ENCODE measurements at places on chromosomes 4 and X. TPM values are rescaled to one million over a fixed set of nuclear protein-coding genes. Genes with fewer than 3 reads are reported as not detected.

The FAM50A gene
- 65.1 TPM for total RNA-seq

DNA sequence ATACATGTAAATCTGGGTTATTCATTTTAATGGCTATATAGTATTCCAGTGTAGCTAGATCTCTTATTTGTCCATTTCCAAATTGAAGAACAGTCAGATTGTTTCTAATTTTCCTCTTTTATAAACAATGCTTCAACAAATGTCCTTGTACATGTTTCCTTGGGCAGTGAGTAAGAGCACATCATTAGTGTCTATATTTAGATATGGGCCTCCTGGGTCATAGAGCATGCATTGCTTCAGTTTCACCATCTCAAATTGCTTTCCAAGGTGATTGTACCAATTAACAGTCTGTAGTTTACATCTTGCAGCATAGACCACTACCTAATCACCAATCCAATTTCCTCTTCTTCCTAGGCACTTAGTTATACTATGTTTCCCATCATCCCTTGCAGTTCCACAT lies 13.4 kb downstream of the PHKA2 start:
- no peak for DNase-seq

GRCh38 chr4:122163767-122164166 lies 11.6 kb downstream of the BLTP1 start:
- peak; percentile 50 for DNase-seq

DNA sequence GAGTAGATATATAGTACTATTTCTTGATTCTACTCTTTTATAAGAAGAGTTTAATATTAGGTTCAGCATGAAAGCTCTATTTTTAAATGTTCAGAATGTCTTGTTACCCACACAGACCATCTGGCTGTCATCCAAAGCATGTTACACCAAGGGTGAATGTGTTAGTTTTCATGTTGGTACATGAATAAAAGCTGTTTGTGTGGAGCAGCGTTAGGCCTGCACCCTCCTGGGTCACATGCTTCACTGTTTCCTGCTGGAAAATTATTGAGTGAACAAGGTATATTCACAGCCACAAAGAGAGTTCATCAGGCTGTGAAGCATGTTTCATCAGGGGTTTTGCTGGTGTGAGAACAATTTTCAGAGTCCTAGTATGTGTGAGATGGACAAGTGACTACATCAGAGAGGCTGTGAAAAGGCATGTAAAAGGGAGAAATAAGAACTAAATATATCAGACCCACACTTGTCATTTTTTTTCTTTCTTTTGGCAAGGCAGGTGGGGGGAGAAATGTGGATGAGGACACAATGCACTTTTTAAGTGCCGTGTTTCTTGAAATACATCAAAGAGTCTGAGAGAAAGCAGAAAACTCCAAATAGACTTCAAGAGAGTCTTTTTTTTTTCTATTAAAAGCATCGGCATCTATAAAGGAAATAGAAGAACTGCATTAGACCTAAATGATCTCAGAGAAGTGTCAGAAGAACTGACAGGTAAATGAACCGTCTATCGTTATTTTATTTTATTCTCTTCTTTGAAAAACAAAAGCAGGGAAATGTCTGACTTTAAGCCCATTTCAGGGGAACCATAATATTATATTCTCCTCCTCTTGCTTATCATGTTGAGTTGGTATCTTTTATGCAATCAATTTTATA lies 2429.7 kb downstream of the PCDH7 start:
- DNase-seq: no peak

DNA sequence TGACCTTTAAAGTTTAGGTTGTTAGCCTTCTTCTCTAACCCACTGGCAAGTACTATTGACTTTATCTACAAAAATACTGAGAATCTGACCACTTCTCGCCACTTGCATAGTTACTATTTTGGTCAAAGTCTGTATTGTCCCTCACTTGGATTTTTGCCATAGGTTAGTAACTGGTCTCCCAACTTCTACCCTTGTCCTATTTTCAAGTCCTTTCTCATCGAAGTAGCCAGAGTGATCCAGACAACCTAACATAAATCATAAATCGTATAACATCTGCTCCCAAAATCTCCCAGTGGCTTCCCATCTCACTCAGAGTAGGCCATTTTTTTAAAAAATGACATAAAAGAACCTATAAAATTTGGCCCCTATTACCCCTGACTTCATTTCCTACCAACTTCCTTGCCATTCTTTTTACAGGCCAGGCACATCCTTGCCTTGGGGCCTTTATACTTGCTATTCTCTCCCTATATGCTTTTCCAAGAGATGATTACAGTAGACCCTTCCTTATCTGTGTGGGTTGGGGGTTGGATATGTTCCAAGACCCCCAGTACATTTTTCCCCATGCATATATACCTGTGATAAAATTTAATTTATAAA lies 29.0 kb downstream of the WDFY3 start:
- DNase-seq: no peak

DNA sequence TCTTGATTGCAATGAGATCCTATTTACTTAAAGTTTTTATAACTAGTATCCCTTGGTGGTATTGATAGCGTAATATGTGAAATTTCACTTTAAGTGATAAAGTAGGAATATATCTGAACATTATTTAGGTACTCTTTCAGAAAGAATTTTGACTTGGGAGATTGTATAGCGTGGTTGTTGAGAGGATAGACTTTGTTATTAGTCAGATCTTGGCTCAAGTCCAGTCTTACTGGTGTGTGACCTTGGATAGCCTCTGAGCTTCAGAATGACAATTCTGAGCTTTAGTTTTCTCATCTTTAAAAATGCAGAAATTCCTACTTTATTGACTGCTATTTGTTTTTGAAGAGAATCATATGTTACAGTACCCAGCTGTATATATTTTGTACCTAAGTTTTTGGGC lies 32.6 kb downstream of the DCK start:
- peak; percentile 29 for DNase-seq

DNA sequence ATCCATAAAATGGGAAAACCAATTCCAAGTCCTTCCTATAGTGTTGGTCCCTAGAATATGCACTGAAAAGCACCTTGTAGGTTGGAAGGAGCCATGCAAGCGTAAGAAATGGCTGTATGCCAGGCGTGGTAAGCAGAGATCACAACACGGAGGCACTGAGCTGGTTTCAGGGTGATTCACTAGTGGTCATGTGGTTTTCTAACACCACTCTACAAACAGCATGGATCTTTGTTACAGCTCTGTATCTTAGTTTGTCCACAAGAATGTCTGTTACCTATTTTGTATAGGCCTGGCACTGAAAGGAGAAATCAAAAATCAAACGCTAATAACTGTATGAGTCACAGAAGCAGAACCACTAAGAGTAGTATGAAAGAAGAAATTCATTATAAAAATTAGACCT lies 71.9 kb downstream of the MAGEB17 start:
- DNase-seq: no peak

DNA sequence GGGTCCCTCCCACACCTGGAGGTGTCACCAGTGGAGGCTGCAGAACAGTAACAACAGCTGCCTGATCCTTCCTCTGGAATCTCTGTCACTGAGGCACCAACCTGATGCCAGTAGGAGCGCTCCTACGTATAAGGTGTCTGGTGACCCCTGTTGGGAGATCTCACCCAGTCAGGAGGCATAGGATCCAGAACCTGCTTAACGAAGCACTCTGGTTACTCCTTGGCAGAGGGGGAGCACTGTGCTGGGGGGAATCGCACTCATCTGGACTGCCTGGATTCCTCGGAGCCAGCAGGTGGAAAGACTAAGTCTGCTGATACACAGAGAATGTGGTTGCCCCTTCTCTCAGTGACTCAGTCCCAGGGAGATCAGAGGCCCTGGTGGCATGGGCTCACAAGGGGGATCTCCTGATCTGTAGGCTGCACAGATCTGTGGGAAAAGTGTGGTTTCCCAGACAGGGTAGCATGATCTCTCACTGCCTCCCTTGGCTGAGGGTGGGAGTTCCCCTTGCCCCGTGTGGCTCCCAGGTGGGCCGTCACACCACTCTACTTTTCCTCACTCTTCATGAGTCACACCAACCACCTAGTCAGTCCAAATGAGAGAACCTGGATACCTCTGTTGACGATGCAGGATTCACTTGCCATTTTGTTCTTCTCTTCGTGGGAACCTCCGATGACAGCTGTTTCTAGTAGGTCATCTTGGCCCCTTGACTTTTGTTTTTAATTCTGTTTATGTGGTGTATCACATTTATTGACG lies 305.9 kb downstream of the IDS start:
- DNase-seq: no peak

DNA sequence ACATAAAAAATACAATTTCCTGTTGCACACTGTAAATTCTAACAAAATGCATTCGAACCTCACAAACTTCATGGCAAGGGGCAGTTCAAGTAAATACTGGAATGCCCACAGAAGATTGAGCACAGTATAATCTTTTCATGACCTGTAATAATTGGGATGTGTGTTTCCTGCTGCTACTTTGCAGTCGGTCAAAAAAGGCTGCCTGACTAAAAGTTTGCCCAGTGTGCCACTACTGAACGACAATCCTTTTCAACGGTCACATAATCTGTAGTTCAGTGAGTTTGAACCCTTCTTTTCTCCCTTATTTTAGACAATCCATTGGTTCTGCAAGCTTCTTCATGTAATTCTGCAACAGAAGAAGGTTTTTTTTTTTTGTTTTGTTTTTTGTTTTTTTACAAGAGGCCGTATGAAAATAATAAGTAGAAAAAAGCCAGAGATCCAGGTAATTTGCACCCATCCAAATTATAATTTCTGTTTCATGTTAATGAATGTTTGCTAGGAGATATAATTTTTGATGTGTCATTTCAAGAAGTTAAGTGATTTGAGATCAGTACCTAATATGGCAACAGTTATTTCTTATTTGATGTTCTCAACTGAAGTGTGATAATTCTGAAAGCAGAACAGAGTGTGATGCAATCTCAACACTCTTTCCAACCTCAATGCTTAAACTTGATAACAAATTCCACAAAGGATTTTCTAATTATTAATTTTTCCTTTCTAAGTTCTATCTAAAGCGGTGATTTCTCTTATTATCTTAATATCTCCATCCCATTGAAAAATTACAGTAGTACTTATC lies 237.6 kb downstream of the FSTL5 start:
- DNase-seq: no peak

DNA sequence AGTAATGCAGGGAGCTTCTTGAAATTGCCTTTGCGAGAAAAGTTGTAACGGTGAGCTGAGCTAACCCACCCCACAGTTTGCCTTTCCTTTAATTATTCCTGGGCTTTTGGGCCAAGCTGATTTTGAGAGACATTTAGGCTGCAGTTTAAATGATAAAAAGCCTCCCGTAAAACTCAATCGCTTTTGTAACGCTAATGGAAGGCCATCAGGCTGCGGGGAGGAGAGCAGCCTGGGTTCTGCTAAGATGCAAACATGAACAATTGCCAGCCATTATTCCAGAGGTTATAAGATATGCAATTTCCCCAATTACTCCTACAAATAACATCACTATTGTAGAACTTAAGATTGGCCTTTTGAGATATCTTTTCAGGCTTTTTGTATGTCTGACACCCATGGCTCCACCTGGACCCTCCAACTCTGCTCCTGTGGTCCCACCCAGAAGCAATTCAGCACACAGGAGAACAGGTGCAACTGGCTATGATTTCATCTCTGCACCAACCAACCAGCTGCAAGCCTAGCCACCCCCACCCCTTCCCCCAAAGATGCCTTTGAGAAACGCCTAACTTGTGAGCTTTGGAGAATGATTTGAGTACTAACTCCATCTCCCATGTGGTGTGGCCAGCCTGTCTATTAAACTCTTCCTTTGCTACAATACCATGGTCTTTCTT lies 108.2 kb upstream of the FAM9C start:
- no peak for DNase-seq

GRCh38 chr4:2077537-2078460 lies 18.7 kb downstream of the NAT8L start:
- peak; percentile 6 for DNase-seq

Measured in mucosa of descending colon (tissue), 3 donors.